ENCODE measurements at places on chromosomes 6 and 20.

DNA sequence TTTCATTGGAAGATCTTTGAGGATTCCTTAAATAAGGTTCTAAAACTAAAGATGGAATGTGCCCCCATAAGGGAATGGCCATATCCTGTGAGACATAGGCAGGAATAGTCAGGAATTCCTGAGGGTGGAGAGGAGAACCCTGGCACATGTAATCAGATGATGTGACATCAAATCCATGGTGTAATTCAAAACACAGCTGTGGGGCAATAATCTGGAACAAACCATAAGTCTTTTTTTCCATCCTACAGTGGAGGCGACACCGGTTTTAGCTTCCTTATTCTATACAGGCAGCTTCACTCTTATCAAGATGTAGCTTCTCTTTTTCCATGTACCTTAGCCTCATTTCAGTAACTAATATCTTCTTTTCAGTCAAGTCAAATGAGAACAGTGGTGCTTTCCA, 133.6 kb upstream of the CITED2 start:
- DNase-seq = no peak

- no peak for DNase-seq
Observed at GRCh38 chr6:28580475-28580874, 54.8 kb downstream of the GPX5 start.

DNA sequence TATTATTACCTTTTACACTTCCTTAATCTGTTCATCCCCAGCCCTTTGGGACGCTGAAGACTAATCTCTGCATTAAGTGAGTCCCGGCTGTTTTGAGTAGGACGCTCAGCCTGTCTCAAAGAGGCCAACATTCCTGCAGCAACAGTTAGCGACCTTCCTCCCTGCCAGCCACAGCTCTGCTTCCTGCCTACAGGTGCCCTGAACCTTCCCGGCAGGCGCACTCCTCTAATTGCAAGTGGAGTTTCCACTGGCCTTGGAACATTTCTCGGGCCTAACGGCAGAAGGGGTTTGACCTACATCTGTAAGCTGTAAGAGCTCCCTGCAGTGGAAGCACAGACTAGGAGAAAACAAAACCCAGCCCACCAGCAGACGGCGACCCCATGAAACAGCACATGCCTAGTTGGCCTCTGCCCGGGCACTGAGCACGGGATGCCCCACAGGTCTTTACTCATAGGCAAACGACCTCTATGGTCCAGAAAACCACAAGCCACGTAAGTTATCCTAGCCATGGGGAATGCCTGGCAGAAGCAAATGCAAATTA, 137.9 kb downstream of the DTNBP1 start:
- no peak for DNase-seq

DNA sequence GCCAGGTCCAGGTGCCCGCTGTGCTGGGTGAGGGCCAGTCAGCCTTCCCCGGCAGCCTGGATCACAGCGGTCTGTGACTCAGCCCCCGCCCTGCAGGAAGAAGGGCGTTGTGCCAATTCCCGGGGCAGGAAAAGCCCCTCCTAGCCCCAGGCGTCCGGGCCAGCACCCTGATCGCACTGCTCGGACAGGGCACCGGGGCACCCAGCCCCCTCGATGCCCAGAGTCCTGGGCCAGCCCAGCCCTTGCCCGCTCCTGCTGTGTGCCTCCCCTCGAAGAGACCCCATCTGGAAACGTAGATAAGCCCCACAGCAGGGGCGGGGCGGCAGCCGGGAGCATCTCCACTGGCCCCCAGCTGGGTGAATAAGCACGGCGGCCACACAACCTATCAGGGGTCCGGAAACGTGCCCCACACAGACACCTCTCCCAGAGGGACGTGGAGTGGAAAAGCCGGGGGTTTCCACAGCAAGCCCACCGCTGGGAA, 9.9 kb downstream of the LAMA5 start:
- DNase-seq = no peak

GRCh38 chr20:51563486-51564332, 21.2 kb upstream of the NFATC2 start:
- DNase-seq = no peak

- no peak for DNase-seq
Observed at GRCh38 chr20:15485519-15485918, 1087.7 kb downstream of the KIF16B start.

- no peak for DNase-seq
Observed at GRCh38 chr20:46112430-46113112, 5.5 kb upstream of the CD40 start.

- no peak for DNase-seq
Observed at GRCh38 chr6:152008779-152009178, 201.3 kb downstream of the ESR1 start.

GRCh38 chr6:167778497-167779128, 48.1 kb upstream of the AFDN start:
- DNase-seq = no peak
